Activated CD4-positive, alpha-beta memory T cell treated with anti-CD3 and anti-CD28 coated beads for 36 hours (primary cell): ENCODE measurements at places on chromosomes 2 and 18. TPM values are rescaled to one million over a fixed set of nuclear protein-coding genes. Genes with fewer than 3 reads are reported as not detected.
A peak's percentile ranks its signal among the peaks of the same experiment; 100 is the strongest.

DNA sequence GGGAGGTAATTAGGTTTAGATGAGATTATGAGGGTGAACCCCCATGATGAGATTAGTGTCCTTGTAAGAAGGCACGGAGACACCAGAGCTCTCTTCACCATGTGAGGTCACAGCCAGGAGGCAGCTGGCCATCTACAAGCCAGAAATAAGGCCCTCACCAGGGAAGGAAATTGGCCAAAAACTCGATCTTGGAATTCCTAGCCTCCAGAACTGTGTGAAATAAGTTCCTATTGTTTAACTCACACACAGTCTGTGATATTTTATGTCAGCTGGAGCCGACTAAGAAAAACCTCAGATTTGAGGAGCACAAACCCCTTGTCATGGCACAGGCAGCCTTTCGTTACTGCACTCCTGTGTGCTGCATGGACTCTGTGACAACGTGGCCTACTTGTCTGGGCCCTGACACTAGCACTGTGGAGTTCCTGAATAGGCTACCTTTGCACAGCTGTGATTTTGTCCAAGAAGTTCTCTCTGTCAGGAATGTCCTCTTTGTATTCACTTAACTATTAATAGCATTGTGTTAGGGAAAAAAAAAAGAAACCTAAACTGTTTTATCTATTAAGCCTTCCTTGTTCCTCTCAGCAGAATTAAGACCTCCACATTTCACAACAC, 319.8 kb downstream of the TDRD15 start:
- no peak for DNase-seq
- H3K27ac ChIP-seq, result no peak overlapping the region
- no peaks in the 10 kb centered on the region for H3K27me3 ChIP-seq
- H3K36me3 ChIP-seq, result no peaks in the 10 kb centered on the region
- no peaks in the 10 kb centered on the region for H3K4me1 ChIP-seq

GRCh38 chr2:27351802-27352598, 4.6 kb downstream of the GTF3C2 start:
- H3K36me3 ChIP-seq, result peaks cover 8% of the 10 kb centered on the region
- no peak overlapping the region for H3K4me3 ChIP-seq
- peak overlapping the region; percentile 4 for H3K27ac ChIP-seq
- DNase-seq, result no peak
- peaks cover 50% of the 10 kb centered on the region for H3K4me1 ChIP-seq
- no peaks in the 10 kb centered on the region for H3K27me3 ChIP-seq

- H3K27ac ChIP-seq, result no peak overlapping the region
- peaks cover 2% of the 10 kb centered on the region for H3K27me3 ChIP-seq
- no peak for DNase-seq
- no peak overlapping the region for H3K4me3 ChIP-seq
- H3K4me1 ChIP-seq, result no peaks in the 10 kb centered on the region
Measured at GRCh38 chr18:59730896-59731295, 33.7 kb upstream of the CCBE1 start.

NEURL3 gene
- 0.87 TPM for total RNA-seq

DNA sequence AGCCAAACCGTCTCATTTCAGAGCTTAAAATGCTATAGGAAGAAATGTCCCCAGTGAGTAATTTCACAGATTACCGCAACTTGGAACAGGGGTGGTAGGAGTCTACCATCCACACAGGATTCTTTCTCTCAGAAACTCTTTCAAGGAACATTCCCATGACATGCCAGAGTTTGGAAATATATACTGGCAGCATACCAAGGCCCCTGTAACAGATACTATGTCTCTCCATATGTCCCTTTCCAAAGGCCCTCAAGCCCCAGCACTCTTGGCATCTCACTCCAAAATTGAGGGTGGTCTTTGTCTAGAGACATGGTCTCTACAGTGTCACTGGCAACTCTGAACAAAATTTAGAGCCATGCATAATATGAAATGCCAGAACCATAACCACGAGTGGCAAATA, 11.0 kb downstream of the FIGLA start:
- H3K4me3 ChIP-seq, result no peak overlapping the region
- H3K27me3 ChIP-seq, result peaks cover 17% of the 10 kb centered on the region
- H3K4me1 ChIP-seq, result no peaks in the 10 kb centered on the region
- H3K27ac ChIP-seq, result no peak overlapping the region
- no peak for DNase-seq
- no peaks in the 10 kb centered on the region for H3K36me3 ChIP-seq

GRCh38 chr2:1226766-1227165, 186.5 kb upstream of the TPO start:
- H3K4me3 ChIP-seq, result no peak overlapping the region
- no peak for DNase-seq
- no peak overlapping the region for H3K27ac ChIP-seq
- no peaks in the 10 kb centered on the region for H3K36me3 ChIP-seq
- H3K27me3 ChIP-seq, result no peaks in the 10 kb centered on the region
- no peaks in the 10 kb centered on the region for H3K4me1 ChIP-seq

- no peak for DNase-seq
- peaks cover 4% of the 10 kb centered on the region for H3K36me3 ChIP-seq
- no peaks in the 10 kb centered on the region for H3K27me3 ChIP-seq
- H3K4me3 ChIP-seq, result no peak overlapping the region
Measured at GRCh38 chr2:158656492-158657229, 138.5 kb upstream of the DAPL1 start.
